ENCODE measurements at places on chromosomes 16 and 17.
A peak's percentile ranks its signal among the peaks of the same experiment; 100 is the strongest.

- H3K4me1 ChIP-seq = no peaks in the 10 kb centered on the region
- DNase-seq = no peak
- H3K27me3 ChIP-seq = no peaks in the 10 kb centered on the region
- no peak overlapping the region for H3K27ac ChIP-seq
Observed at GRCh38 chr16:13307255-13307654, 405.9 kb downstream of the SHISA9 start.

DNA sequence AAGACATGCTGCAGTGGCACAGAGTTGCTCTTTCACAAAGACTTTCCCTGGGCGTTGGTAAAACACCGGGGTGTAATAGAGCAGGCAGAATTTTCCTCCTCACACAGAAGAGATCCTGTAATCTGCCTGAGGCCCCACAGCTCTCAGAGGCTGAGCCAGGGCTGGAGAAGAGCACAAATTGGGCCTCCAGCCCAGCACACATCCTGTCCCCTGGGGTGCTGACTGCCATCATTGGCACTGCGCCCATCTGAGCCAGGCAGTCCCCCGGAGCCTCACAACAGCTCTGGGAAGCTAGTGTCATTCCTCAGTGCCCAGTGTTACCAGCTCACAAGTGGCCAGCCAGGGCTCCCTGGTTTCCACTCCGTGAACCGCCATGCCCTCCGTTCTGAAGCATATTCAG, 119.4 kb downstream of the SOCS1 start:
- no peak for DNase-seq
- no peaks in the 10 kb centered on the region for H3K36me3 ChIP-seq
- no peak overlapping the region for H3K27ac ChIP-seq
- no peaks in the 10 kb centered on the region for H3K27me3 ChIP-seq
- H3K4me3 ChIP-seq = no peak overlapping the region

DNA sequence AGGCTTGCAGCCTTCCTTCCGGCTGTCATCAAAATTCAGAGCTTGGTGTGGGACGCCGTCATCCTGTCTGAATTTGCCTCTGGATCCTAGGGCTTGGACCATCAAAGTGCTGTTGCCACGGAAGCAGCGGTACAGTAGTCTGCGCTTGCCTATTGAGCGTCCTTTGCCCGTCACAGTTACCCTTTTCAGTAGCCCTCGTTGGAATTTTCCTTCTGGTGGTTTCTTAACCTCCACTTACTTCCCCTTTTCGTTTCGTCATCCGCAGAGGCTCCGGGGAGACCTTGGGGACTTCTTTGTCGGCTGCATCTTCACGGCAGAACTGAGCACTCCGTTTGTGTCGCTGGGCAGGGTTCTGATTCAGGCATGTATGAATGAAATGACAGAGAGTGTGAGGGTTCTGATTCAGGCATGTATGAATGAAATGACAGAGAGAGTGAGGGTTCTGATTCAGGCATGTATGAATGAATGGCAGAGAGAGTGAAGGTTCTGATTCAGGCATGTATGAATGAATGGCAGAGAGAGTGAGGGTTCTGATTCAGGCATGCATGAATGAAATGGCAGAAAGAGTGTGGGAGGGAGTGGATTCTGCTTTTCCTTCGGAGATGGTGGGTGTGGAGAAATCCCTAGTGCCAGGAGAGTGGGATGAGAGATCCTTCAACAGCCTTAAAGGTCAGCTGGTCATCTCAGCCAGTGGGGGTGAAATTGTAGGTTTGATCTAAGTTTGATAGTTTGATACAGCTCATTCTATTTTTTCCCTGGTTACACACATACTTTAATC, 8.0 kb downstream of the TLCD3A start:
- no peak overlapping the region for H3K27ac ChIP-seq
- DNase-seq = peak; percentile 20
- no peaks in the 10 kb centered on the region for H3K27me3 ChIP-seq
- H3K4me3 ChIP-seq = no peak overlapping the region
- no peaks in the 10 kb centered on the region for H3K4me1 ChIP-seq

DNA sequence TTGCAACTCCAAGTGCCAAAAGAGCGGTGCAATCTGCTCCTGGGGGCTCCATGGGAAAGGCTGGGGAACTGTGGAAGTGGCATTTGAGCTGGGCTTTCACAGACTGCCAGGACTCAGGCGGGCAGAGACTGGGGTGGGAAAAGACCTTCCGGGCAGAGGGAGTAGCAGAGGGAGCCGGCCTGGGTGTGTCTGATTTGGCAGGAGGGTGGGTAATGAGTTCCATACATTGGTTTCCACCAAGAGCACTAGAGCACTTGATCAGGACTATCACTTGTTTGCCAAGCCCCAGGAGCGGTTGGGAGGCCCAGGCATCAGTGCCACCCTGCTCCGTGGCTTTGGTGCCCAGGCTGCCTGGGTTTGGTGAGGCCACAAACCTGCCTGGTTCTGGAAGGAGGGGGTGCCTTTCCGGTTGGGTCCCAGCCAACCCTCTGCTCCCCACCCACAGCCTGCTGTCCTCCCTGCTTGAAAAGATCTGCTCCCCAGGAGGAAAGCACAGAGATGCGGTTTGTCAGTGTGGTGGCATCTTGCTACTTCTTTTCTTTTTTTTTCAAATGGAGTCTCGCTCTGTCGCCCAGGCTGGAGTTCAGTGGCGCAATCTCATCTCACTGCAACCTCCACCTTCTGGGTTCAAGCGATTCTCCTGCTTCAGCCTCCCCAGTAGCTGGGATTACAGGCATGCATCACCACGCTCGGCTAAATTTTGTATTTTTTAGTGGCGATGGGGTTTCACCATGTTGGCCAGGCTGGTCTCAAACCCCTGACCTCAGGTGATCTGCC, 3.5 kb upstream of the TRIM47 start:
- no peak for DNase-seq
- no peaks in the 10 kb centered on the region for H3K36me3 ChIP-seq
- no peaks in the 10 kb centered on the region for H3K27me3 ChIP-seq
- no peak overlapping the region for H3K27ac ChIP-seq

GRCh38 chr17:75927286-75927922, 13.4 kb downstream of the FBF1 start:
- no peak overlapping the region for H3K27ac ChIP-seq
- no peaks in the 10 kb centered on the region for H3K27me3 ChIP-seq
- no peaks in the 10 kb centered on the region for H3K36me3 ChIP-seq
- H3K4me3 ChIP-seq = no peak overlapping the region

GRCh38 chr17:16197276-16197675, 18.1 kb downstream of the NCOR1 start:
- H3K27me3 ChIP-seq = no peaks in the 10 kb centered on the region
- no peak for DNase-seq
- H3K4me3 ChIP-seq = no peak overlapping the region
- no peak overlapping the region for H3K27ac ChIP-seq
- peaks cover 46% of the 10 kb centered on the region for H3K4me1 ChIP-seq
- H3K36me3 ChIP-seq = peaks cover 7% of the 10 kb centered on the region

- no peaks in the 10 kb centered on the region for H3K36me3 ChIP-seq
- no peaks in the 10 kb centered on the region for H3K27me3 ChIP-seq
- no peaks in the 10 kb centered on the region for H3K4me1 ChIP-seq
- DNase-seq = no peak
Observed at GRCh38 chr16:68835970-68836369, 7.4 kb upstream of the TANGO6 start.

DNA sequence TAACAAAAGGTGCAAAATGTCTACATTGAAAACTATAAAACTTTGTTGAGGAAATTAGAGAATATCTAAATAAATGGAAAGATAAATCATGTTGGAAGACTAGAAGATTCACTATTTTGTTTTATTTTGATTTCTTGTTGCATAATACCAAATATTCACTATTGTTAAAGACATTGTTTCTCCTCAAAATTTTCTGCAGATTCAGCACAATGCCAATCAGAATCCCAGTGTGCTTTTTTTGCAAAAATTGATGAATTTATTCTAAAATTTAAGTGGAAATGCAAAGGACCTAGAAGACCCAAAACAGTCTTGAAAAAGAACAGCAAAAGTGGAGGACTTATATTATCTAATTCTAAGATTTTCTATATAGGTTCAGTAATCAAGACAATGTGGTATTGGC, 40.4 kb downstream of the TTLL6 start:
- no peak overlapping the region for H3K4me3 ChIP-seq
- no peak overlapping the region for H3K27ac ChIP-seq
- DNase-seq = no peak
- H3K4me1 ChIP-seq = no peaks in the 10 kb centered on the region
- H3K36me3 ChIP-seq = no peaks in the 10 kb centered on the region
- no peaks in the 10 kb centered on the region for H3K27me3 ChIP-seq

GRCh38 chr16:65660390-65660789, 538.5 kb upstream of the CDH11 start:
- H3K27me3 ChIP-seq = no peaks in the 10 kb centered on the region
- H3K4me3 ChIP-seq = no peak overlapping the region
- no peak for DNase-seq
- H3K36me3 ChIP-seq = no peaks in the 10 kb centered on the region

- no peaks in the 10 kb centered on the region for H3K36me3 ChIP-seq
- H3K4me1 ChIP-seq = no peaks in the 10 kb centered on the region
- no peak overlapping the region for H3K27ac ChIP-seq
- H3K4me3 ChIP-seq = no peak overlapping the region
- no peak for DNase-seq
Observed at GRCh38 chr17:82838386-82839063, 1.3 kb downstream of the ZNF750 start.

- no peaks in the 10 kb centered on the region for H3K4me1 ChIP-seq
- H3K27ac ChIP-seq = no peak overlapping the region
- H3K36me3 ChIP-seq = no peaks in the 10 kb centered on the region
- no peak overlapping the region for H3K4me3 ChIP-seq
Observed at GRCh38 chr17:1695365-1695764, 10.7 kb upstream of the PRPF8 start.

DNA sequence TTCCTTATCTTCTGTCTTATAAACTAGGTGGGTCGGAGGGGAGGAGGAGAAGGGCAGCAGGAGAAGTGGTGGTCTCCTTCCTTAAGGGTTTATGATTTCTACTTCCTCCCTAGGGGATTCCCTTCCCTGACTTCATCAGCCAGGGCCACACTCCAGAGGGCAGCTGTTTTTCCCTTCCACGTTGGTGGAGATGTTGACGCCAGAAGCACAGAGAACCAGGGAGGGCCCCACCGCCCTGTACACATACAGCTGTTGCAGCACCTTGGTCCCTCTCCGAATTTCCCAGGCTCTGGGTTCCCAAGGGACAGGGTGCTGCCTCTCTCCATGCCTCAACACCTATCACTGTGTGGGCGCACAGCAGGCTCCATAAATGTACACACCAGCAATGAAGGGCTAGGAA, 5.6 kb upstream of the SLC6A4 start:
- peaks cover 10% of the 10 kb centered on the region for H3K27me3 ChIP-seq
- H3K27ac ChIP-seq = no peak overlapping the region
- H3K4me3 ChIP-seq = no peak overlapping the region
- no peaks in the 10 kb centered on the region for H3K36me3 ChIP-seq
- peaks cover 8% of the 10 kb centered on the region for H3K4me1 ChIP-seq

DNA sequence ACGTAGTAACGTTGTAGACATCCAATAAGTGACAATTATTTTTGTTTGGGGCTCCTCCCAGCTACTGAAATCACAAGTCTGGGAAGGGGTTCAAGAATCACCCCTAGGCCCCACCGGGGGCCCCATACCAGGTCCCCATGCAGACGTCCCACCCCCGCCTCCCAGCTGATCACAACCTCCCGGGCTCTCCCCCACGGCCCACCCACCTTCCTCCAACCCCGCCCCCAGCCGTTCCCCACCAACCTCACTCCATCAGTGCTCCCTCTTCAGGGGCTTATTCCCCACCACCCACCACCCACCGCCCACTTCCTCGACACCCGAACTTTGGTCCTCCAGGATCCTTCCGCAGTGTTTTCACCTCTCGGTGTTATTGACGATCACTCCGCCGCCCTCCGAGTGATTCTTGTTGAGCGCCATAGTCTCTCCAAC, 240 bp downstream of the WBP2 start:
- H3K4me1 ChIP-seq = peaks cover 37% of the 10 kb centered on the region
- H3K27ac ChIP-seq = peak overlapping the region; percentile 64
- peaks cover 14% of the 10 kb centered on the region for H3K36me3 ChIP-seq
- no peaks in the 10 kb centered on the region for H3K27me3 ChIP-seq
- DNase-seq = no peak

GRCh38 chr17:4440690-4441686, 7.2 kb downstream of the SPNS3 start:
- H3K27me3 ChIP-seq = no peaks in the 10 kb centered on the region
- no peaks in the 10 kb centered on the region for H3K4me1 ChIP-seq
- DNase-seq = no peak

DNA sequence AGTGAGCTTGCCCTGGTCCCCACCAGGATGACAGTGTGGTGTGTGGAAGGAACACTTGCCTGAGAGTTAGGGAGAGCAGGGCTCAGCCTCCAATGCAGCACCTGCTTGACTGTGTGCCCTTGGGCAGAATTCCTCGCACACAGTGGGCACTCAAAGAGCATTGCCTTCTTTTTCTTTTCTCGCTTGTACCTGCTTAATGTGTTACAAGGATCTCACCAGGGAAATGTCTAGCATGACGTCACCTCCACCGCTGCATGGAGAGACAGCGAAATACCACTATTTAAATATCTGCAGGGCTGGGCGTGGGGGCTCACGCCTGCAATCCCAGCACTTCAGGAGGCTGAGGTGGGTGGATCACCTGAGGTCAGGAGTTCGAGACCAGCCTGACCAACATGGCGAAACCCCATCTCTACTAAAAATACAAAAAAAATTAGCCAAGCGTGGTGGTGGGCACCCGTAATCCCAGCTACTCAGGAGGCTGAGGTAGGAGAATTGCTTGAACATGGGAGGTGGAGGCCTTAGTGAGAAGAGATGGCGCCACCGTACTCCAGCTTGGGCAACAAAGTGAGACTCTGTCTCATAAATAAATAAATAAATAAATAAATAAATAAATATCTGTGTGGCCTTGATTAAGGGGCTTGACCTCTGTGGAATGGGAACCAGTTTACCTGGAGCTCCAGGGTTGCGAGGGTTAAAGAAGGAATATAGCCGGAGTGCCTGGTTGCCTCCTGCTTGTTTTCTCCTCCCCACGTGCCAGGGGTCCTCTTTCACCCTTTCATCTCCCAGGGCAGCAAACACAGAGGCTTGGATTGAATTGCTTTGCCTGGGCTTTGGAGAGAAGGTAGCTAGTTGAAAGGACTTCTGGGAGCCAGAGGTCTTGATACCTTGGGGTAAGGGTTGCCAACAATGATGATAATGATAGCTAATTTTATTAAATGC, 16.3 kb downstream of the SNX29 start:
- H3K4me3 ChIP-seq = no peak overlapping the region
- H3K36me3 ChIP-seq = no peaks in the 10 kb centered on the region

GRCh38 chr16:58324792-58325191, 30.0 kb upstream of the PRSS54 start:
- H3K4me3 ChIP-seq = no peak overlapping the region
- H3K27me3 ChIP-seq = no peaks in the 10 kb centered on the region
- no peak overlapping the region for H3K27ac ChIP-seq
- DNase-seq = no peak
- H3K36me3 ChIP-seq = no peaks in the 10 kb centered on the region
